ENCODE measurements at places on chromosomes 5 and 9.
A peak's percentile ranks its signal among the peaks of the same experiment; 100 is the strongest.

- no peak for DNase-seq
Measured at GRCh38 chr9:101527066-101527465, 6.6 kb upstream of the RNF20 start.

- no peak for DNase-seq
Measured at GRCh38 chr5:1751026-1751863, 48.4 kb downstream of the MRPL36 start.

DNA sequence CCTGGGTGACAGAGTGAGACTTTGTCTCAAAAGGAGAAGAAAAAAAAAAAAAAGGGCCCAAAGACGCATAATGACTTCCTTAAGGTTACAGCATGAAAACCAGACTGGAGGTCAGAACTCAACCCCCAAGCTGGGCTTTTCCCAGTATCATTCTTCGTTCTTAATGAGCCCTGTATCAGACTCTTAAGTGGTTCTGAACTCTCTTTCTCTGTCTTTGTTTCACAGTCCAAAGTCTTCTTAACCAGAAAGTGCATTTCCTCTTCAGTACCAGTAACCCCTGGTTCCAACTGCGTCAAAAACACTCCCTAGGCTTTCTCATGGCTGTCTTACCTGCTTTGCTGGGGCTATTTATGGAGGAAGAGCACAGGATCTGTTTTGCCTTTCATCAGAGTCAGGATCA, 38.4 kb upstream of the SHB start:
- no peak for DNase-seq

GRCh38 chr9:129401623-129402370, 219.1 kb downstream of the C9orf50 start:
- DNase-seq: no peak

GRCh38 chr5:56987171-56987570, 35.2 kb upstream of the MIER3 start:
- DNase-seq: no peak

GRCh38 chr5:8188874-8189565, 320.1 kb downstream of the MTRR start:
- no peak for DNase-seq

DNA sequence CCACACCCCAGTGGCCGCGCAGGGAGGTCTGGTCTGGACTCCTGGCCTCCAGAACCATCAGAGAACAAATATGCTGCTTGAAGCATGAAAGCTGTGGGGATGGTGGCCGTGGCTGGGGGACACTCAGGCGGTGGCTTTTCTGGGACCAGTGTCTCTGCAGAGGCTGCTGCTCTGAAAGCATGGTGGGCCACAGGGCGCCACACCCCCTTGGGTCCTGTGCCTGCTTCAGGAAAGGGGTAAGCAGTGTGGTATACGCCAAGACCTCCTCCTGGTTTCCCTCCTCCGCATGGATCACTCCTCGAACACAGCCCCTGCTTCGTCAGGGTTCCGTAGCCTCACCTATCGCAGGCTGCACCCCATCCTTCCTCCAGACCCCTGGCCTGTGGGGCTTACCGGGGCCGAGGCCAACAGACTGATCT, 19.7 kb upstream of the TERT start:
- DNase-seq: no peak

GRCh38 chr5:156947925-156948324, 15.1 kb downstream of the TIMD4 start:
- no peak for DNase-seq

GRCh38 chr5:175166026-175166425, 278.0 kb downstream of the DRD1 start:
- DNase-seq: no peak

GRCh38 chr5:131999441-132000240, 11.8 kb downstream of the ACSL6 start:
- DNase-seq: no peak

- no peak for DNase-seq
Measured at GRCh38 chr9:71233646-71234045, 112.2 kb upstream of the TRPM3 start.

GRCh38 chr5:170283296-170283695, 14.3 kb downstream of the LCP2 start:
- DNase-seq: no peak

DNA sequence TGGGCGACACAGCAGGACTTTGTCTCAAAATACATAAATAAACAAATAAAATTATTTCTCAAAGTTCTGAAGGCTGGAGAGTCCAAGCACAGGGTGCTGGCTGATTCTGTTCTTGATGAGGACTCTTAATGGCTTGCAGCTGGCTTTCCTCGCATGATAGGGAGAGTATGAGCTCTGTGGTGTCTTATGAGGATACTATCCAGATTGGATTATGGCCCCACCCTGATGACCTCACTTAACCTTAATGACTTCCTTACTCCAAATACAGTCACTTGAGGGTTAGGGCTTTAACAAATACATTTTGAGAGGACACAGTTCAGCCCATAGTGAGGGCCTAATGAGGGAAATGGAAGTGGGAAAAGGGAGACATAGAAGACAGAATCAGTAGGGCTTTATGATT, 87.7 kb downstream of the FOCAD start:
- no peak for DNase-seq

- DNase-seq: no peak
Measured at GRCh38 chr9:16010221-16010620, 457.4 kb downstream of the CCDC171 start.

DNA sequence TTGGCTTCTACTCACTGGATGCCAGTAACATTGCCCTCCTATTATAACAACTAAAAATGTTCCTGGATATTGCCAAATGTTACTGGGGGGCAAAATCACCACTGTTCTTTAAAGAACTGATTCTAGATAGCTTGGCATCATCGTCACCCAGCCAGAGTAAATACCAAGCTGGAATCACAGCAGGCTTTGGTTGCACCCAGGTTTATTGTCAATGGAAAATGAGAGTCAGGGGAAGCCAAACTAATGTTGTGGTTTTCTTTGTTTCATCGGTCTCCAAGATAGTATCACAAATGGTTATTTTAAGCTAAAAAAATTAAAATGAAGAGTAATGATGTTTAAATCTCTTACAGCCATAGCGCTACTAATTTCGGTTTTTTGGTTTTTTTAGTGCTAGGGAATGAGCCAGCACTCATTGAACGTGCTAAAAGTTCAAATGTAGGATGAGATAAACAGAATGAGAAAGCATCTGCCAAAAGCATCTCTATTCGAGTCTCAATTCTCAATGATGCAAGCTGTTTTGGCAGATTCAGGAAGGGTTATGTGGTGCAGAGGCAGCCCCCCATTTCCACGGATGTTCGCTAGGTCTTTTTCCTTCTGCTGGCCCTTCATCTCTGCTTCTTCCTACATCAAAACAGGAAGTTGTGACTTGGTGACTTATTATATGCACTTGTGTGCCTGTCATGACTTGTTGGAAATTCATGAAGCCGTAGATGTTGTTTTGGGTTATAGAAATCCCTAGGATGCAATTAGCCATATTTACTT, 558.0 kb downstream of the EBF1 start:
- DNase-seq: no peak

DNA sequence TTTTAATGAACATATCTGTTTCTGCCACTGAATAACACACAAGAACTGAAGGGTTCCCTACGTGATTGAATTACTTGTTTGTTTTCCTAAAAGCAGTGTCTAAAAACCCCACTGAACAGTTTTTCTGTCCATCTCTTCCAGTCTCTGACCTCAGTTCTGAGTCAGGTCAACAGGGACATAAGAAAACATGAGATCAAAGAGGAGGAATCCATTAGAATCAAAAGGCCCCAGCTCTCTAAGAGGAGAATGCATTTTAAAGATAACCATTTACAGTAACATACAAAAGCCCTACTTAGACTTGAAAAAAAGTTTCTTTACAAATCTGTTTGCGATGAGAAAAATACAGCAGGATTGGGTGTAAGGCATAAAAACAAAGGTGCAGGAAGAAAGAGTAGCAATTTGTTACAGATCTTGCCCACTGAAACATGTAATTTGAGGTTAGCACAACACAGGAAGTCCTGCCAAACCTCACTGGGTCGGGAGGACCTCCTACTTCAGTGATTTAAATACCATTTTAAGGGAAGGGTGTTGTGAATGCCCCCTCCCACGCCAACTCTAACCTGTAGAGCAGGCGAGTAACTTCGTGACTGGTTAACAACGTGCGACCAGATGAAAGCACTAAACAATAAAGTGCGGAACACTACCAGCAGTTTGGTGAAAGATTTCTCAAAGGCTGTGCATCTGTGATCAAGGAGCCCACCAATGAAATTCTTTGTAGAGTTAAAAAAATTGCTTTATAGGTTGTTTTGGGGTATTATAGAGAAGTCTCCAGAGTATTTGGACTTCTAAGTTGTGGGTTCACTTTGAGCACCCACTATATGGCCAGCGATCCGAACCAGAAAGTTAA, 1.3 kb downstream of the QSOX2 start:
- DNase-seq: peak; percentile 76

DNA sequence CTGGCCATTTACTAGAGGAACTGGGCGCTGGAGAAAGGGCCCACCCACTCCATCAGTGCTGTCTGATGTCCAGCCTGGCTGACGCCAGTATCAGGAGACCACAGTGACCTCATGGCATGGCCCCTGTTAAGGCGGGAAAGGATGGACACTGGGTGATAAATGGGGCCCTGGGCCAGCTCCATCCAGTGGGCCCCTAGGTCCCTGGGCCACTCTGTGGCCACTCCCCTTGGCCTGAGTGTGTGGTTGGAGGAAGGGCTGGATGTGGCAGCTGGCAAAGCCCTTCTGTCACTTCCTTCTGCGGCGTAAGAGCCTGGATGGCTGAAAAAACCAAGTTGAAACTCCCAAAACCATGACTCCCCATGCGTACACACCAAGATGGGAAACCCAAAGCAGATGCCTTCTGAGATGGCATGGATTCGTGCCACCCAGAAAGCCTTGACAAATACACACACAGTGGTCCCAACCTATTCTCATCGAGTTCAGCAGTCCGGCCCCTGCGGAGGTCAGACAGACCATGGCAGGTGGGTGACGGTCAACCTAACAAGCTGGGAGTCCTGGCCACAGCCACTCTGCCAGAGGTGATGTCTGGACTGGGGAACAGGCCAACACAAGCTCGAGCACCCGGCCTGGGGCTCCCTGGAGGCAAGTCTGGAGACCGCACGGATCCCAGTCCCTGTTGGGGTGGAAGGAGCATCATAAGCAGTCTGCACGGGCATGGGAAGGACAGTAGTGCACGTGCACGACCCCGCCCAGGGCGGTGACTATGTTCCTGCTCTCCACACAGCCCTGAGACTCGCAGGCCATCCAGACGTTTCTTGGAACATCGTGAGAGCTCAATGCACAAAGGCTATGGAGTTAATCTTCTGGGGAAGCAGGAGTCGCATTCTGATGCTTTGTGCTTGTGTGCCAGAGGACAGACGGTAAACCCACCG, 45.2 kb upstream of the NOTCH1 start:
- no peak for DNase-seq

GRCh38 chr5:143673676-143674468, 138.1 kb upstream of the HMHB1 start:
- no peak for DNase-seq

- no peak for DNase-seq
Measured at GRCh38 chr9:72322678-72323077, 42.3 kb downstream of the ZFAND5 start.

GRCh38 chr9:88041447-88041846, 67.1 kb upstream of the CDK20 start:
- DNase-seq: no peak

DNA sequence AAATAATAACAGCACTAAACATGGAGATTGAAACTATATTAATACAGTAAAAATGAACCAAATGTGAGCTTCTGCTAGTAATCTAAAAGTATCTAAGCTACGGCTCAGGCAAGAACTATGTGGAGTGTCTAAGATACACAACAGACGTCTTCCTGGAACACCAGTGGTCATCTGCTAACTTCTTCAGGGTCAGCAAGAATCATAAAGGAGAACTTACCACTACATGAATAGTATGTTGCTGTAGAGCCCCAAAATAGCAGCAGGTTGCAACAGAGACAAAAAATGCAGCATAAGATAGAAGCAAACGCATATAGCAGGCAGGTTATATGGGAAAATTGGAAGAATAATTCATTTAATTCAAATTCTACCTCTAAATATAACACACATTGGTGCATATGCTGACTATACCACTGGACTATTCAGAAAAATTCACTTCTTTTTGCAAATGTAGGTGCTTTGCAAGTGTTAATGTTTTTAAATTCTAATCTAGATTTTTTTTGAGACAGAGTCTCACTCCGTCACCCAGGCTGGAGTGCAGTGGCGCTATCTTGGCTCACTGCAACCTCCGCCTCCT, 27.1 kb downstream of the DCTN4 start:
- DNase-seq: no peak

GRCh38 chr5:56615361-56616153, 199.8 kb upstream of the MAP3K1 start:
- no peak for DNase-seq

GRCh38 chr9:82140471-82140870, 151.9 kb downstream of the SPATA31D1 start:
- DNase-seq: no peak

DNA sequence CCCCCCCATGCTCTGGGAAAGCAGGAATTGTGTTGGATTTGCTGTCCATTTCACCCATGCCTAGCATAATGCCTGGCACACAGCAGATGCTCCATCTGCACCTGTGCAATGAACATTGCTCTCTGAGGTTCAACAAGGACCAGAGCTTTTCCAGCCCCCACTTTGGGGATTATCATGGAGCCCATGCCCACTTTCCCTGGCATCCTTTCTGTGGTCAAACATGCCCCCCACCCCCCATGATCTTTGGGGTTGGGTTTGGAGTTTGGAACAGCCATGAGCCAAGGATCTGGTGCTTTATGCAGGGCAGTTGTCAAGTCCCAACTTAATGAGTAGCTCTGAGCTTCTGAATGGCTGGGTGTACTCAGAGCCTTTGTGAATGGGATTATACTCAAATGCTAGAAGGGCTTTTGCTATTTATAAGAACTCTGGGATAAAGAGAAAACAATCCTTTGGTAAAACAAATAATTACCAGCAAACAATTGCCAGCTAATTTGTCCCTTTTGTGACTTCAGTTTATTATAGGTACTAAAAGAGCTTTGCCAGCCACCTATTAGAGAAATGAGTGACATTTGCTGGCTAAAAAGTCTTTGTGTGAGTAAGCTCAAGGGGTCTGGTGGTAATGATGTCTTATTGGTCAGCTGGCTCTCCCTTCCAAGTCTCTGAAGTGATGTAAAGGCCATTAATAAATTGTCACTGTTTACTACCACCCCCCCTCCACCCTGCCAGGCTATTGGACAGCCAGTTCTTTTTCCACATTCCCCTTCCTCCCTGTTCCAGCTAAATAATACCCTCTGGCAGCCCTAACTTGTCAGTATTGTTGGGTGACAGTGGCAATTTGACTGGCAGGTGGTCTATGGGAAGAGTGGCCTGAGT, 182.3 kb downstream of the MACROH2A1 start:
- no peak for DNase-seq
